ENCODE measurements at places on chromosomes 11 and 22.

DNA sequence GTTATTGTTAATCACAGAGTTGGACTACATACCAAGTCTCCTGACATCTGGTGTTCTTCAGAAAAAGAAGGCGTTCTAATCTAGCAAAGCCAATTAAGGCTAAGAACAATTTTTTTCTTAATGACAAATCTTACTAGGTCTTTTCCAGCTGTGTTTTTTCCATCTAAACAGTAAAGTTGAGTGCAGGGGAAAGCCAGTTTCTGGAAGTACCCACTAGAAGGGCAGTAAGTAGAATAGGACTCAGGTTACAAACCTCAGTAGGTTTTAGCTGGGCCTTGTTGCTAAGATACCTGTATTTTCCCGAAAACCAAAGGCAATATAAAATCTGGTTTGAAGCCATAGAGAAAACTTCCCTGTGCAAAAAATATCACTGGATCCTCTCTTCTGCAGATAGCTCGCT, 351.9 kb downstream of the ETS1 start:
- no peak for DNase-seq

DNA sequence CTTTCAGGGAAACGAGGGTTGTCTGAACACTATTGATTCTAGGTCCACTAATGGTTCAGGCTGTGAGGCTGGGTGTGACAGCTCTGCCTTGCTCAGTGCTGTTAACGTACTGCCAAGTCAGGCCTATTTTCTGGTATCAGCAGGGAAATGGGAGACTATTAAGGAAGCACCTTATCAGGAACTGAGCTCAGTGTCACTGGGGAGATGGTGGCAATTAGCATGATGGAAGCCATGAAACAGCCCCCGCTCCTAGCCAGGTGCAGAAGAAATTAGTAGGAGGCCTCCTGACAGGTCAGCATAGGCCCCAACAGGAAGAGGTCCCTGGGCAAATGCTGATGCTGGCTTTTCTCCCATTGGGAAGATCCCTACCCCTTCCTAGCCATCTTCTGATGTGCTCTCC, 42.6 kb upstream of the LMO2 start:
- no peak for DNase-seq

GRCh38 chr22:50479721-50480120, 1.6 kb upstream of the ADM2 start:
- DNase-seq, result no peak

DNA sequence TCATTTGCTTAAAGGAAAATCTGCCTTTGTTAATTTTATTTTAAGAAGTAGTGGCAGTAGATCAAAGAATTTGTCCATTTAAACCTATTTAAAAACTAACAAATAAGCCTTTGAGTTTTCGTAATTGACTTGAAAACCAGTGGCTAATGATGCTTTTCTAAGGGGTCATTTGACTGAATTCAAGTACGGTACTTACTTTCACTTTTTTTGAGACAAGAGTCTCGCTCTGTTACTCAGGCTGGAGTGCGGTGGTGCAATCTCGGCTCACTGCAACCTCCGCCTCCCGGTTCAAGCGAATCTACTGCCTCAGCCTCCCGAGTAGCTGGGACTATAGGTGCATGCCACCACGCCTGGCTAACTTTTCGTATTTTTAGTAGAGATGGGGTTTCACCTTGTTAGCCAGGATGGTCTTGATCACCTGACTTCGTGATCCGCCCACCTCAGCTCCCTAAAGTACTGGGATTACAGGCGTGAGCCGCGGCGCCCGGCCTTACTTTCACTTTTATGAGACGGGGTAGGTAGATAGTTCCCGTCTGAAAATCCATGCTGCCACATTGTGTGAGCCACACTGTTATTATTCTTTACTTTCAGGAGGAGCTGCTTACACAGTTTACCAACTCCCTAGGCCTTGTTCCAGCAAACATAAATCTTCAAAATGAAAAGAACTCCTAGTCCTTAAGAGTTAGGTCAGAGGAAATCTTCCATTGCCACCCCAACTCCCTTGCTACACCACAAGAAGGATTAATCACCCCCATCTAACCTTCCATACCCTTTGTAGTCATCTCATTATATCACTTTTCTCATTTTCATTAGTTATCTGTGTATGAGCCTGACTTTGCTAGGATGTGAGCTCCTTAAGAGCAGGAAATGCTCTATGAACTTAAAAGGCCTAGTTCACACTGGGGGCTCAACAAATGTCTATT, 926.6 kb upstream of the CCDC90B start:
- DNase-seq, result no peak

DNA sequence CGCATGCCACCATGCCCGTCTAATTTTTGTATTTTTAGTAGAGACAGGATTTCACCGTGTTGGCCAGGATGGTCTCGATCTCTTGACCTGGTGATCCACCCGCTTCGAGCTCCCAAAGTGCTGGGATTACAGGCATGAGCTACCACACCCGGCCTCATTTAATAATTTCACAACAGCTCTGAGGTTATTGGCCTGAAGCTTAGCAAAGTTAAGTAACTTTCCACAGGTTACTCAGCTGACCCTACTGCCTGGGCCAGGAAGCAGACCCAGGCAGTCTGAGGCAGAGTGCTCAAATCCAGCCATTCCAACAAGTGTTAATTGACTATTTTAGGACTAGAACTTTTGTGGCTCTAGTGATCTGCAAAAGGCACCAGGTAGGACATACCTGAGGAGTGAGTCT, 52.2 kb upstream of the L3MBTL2 start:
- no peak for DNase-seq

DNA sequence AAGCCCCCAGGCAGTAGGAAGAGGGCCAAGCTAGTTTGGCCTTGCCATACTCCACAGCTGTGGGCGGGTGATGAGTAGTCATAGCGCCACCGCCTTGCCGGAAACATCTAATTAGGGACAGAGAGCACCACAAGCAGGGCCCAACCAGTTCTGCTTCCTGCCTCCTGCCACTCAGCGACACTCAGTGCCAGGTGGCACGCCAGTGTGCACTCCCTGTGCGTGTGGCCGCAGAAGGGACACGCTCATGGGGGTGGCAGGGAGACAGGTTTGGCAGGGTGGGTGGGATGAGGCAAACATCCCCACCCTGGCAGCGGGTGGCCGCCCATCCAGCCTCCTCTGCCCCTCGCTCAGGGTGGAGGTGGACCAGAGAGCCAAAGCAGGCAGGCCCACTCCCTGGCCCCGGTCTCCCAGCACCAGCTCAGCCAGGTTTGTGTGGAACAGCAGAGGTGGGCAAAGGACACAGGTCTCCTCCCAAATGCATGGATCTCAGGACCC, 4.9 kb downstream of the OVOL1 start:
- no peak for DNase-seq

DNA sequence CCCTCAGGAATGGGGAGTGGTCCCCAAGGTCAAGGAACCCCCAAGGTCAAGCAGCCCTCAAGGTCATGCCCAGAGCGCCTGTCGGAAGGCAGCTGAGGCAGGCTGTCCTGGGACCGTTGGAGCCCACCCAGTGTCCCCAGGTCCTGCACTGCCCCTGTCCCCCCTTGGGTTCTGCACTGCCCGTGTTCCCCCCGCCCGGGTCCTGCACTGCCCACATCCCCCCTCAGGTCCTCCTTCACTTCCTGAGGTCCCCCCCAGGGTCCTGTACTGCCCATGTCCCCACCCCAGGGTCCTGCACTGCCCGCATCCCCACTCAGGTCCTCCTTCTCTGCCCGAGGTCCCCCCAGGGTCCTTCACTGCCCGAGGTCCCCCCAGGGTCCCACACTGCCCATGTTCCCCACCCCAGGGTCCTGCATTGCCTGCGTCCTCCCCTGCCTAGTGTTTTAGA, 1073.0 kb downstream of the BRD1 start:
- DNase-seq, result no peak

DNA sequence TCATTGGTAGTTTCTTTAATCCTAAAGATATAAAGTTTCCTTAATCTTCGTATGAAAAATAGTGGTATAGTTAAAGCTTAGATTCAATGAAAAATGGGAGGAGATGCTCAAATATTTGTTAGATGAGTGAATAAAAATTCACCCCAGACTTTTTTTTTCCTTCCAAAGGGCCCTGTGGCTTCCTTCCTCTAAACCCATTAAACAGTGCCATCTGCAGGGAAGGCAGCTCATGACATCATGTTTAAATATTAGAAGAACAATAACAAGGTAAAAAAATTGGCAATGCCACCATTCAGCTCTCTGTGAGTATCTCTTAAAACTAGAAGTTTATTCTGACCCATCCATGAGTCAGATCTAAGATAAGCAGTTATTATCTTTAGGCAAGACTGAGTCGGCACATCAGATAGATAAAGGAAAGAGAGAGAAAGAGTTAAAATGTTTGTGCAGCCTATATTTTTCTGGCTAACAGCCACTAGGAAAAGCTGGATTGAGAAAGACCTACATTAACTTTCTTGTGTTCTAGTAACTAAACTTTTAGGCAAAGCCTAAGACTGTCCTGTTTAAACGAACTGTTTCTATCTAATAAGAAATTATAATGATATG, 19.1 kb upstream of the OOSP1 start:
- DNase-seq, result no peak

DNA sequence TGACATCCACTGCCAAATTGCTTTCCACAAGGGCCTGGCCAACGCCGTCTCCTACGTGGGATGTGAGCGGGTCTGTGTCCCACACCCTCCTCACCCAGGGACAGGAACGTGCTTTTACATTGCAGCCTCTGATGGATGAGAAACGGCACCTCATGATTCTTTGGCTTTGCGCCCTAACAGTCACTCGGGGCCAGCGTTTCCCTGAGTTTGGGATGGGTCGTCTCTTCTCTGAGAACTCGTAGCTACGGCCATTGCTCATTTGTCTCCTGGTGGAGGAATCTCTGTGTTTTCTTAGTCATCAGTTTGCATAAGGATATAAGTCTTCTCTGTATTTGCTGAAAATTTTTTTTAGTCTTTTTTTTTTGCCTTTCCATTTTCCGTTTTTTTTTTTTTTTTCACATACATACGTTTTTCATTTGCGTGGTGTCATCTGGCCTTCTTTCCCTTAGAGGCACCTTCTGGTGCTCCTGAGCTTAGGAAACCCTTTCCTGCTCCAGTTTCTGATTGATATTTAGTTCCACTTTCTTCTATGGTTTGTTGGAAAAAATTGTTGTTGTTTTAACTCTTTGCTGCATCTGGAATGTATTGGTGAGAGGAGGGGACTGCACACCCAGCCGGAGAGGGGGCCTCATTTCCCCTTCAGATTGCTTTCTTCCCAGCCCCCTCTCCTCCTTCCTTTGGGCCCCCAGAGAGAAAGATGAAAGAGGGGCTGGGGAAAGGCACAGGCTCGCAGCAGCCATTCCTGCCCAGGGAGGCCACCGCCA, 12.0 kb downstream of the TNNT3 start:
- DNase-seq, result peak; percentile 67

- DNase-seq, result no peak
Observed at GRCh38 chr22:21697880-21698279, 32.1 kb downstream of the PPIL2 start.

GRCh38 chr11:120823159-120823558, 200.7 kb upstream of the TBCEL start:
- no peak for DNase-seq

DNA sequence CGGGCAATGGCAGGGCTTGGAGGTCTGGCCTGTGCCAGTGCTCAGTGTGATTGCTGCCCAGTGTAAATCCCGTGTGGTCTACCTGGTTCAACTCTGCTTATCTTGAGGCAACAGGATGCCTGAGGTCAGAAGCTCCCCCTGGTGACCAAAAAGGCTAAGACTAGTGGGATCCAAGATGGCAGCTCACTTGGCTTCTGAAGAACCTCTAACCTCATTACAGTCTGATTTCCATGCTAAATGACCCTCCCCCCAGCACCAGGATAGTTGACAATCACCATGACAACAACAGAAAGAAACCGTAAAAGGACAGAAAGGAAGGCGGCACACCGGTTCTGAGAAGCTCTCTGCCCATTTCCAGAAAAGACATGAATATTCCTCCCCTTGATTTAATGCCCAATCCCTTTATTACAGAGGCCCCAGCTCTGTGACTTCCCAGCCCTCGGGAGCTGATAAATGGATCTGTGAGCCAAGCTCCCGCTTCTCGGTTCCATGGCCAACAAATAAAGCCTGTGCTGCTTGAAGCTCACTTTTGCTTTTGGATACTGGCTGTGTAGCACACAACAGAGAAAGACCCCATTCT, 398.4 kb downstream of the CTTN start:
- no peak for DNase-seq

GRCh38 chr11:26731084-26731456, 9.2 kb upstream of the SLC5A12 start:
- no peak for DNase-seq

DNA sequence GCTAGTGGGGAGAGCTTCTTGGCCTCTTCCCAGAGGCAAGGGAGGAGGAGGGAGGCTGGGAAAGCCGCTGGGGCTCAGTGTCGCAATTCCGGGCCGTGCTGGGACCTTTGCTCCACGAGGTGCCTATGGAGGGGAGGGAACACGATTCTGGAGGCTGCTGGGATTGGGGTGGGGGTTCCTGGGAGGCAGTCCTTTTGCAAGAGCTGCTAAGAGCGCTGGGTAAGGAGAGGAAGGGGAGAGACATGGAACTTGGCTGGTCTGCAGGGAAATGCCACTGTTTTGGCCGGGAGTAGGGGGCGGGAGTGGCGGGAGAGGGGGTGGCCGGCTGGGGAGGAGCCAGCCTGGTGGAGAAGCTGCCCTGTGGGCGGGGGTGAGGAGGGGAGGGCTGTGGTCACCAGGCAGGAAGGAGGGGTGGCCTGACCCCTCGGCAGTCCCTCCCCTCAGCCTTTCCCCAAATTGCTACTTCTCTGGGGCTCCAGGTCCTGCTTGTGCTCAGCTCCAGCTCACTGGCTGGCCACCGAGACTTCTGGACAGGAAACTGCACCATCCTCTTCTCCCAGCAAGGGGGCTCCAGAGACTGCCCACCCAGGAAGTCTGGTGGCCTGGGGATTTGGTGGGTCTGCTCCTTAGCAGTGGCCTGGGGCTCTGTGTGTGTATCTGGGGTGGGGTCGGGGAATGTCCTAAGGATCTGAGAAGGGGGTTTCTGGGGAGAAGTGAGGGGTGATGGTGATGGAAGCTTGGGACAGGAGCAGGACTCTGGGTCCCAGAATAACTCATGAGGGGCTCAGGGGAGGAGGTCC, at the start of gene NR1H3:
Gene NR1H3, plus strand, starts transcription at position 480 of the 800 bp plus-strand sequence. CDS start 1,221 bp downstream, outside the sequence.
- peak; percentile 77 for DNase-seq

GRCh38 chr11:69834251-69834650, 15.0 kb upstream of the FGF3 start:
- DNase-seq, result no peak

GRCh38 chr22:17705951-17706900, 67.7 kb downstream of the BCL2L13 start:
- DNase-seq, result no peak

DNA sequence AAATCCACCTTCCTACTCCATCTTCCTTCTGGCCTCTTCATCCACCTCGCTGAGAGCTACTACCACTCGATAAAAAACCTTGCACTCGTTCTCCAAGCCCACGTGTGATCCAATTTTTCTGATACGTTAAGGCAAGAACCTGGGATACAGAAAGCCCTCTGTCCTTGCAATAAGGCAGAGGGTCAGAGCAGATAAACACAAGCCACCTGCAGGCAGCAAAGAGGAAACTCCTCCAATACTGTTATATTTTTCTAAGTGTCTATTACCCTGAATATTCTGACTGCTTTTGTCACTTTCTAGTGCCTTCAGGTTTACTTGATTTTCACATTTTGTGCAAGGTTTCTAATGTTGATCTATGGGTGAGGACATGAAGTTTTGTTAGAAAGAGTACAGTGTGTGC, 26.6 kb downstream of the TRIM5 start:
- no peak for DNase-seq

GRCh38 chr11:13666708-13667107, 1.8 kb upstream of the FAR1 start:
- no peak for DNase-seq

- no peak for DNase-seq
Observed at GRCh38 chr11:1134848-1135445, 22.8 kb upstream of the MUC5AC start.

All from heart left ventricle (tissue), 16 donors.